ENCODE measurements at places on chromosomes 5 and 9.

DNA sequence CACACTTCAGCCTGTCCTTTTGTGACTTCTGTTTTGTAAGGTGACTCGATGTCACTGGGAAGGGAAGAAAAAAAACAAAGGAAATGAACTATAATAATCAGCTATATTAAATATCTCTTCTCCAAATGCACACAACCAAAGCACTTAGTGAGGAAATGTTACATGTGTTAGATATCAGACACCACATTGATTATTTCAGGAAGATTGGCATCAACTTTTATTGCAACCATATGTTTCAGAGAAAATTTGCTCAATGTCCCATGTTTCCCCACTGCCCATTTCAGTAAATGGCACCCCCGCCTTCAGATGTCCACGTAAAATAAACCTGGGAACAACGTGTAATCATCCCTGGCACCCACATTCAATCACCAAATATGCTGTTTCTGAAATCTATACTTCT is 151.8 kb downstream of the EPB41L4A start:
- DNase-seq, result no peak

- DNase-seq, result no peak
Observed at GRCh38 chr9:131169563-131170240, 44.3 kb downstream of the NUP214 start.

DNA sequence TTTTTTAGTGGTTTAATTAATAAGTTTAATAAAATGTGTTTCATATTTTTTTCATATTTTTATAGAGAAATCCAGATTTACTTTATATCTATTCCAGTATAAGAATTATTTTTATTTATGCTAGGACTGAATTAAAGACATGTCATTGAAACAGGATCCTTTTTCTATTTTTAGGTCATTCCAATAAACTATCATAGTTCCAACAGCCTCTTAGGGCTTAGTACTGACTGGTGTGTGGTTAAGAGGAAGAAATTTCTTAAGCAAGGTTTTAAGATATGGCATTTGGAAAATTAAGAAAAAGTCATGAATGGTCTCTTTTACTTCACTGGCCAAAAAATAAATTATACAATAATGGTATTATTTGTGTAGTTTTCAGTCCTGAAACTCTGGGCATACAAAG is 31.2 kb upstream of the PRR16 start:
- DNase-seq, result no peak

- no peak for DNase-seq
Observed at GRCh38 chr9:74644023-74644422, 146.9 kb downstream of the RORB start.

- no peak for DNase-seq
Observed at GRCh38 chr5:128318691-128319090, 219.4 kb downstream of the FBN2 start.

GRCh38 chr5:32827981-32828380 is 116.9 kb downstream of the NPR3 start:
- DNase-seq, result no peak

DNA sequence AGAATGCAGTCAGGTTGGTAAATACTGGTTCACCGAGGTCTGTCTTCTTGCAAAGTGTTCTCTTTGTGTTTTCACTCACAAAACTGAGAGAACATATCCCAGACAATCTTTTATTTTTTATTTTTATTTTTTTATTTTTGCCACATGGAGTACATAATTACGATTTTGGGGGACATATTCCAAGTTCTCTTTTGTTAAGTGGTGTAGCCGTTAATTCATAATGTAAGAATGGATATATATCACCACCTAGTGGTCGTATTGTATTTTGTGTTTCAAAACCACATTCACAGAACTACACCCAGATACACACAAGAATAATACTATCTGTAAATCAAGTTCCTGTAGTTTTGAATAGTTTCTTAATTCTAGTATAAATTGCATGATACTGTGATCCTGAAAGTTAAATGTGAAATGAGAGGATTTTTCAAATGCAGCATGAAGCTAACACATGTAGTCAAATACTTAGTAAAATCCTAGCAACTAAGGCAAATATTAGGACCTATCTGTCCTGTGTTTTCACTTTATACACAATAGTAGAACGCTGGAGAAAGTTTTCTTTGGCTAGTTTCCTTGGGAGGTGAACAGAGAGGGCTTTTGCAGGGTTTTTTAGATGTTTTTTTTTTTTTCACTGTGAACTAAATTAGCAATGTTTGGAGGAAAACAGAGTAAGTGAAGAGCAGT is 92.7 kb downstream of the VCAN start:
- no peak for DNase-seq

- DNase-seq, result peak; percentile 88
Observed at GRCh38 chr9:133188006-133188842, 20.8 kb downstream of the OBP2B start.

- no peak for DNase-seq
Observed at GRCh38 chr5:59553992-59554391, 339.5 kb downstream of the PDE4D start.

- no peak for DNase-seq
Observed at GRCh38 chr5:82066791-82067190, 95.0 kb downstream of the ATG10 start.

DNA sequence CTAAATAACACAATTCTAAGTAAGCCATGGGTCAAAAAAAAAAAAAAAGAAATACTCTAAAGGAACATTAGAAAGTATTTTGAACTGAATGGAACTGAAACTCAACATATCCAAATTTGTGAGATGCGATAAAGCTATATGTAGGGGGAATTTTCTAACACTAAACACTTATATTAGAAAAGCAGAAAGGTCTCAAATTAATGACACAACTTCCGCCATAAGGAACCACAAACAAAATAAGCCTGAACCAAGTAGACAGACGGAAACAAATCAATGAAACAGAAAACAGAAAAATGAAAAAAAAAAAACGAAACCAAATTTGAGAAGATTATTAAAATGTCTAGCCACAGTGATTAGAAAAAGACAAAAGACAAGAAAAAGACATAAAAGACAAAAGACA is 39.9 kb downstream of the ADAMTS6 start:
- no peak for DNase-seq

GRCh38 chr5:27341342-27341741 is 303.0 kb upstream of the CDH9 start:
- no peak for DNase-seq

DNA sequence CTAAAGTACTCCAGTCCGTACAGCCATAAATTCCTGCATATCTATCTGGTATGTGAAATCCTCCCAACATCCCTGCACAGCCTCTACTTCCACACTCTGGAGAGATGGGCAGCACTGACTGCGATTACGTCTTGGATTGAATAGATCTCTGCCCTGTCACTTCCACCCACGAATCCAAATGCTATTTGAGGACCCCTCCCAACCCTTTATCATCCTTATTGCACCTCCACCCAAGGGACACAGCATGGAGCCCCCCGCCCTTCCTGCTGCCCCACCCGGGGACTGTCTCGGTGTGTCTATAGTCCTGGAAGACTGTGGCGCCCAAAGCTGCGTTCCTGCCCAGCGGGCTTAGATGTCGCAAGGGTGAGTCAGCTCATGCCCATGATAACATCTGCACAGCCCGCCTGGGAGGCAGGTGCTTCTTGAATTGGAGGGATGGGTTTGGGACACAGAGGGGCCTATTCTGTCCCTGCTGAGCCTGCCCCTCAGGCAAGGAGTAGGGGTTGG is 105.7 kb upstream of the HAND1 start:
- peak; percentile 98 for DNase-seq

- DNase-seq, result no peak
Observed at GRCh38 chr5:170638051-170638450, 134.2 kb downstream of the KCNIP1 start.

GRCh38 chr9:76290555-76290954 is 103.7 kb downstream of the RFK start:
- no peak for DNase-seq

- DNase-seq, result no peak
Observed at GRCh38 chr9:34123682-34124081, 2.8 kb downstream of the DCAF12 start.

GRCh38 chr9:136193891-136194279 is 11.0 kb downstream of the LHX3 start:
- DNase-seq, result no peak

GRCh38 chr5:157198277-157198986 is 17.8 kb downstream of the ITK start:
- DNase-seq, result no peak

- no peak for DNase-seq
Observed at GRCh38 chr9:8474937-8475336, 675.4 kb upstream of the DMAC1 start.

DNA sequence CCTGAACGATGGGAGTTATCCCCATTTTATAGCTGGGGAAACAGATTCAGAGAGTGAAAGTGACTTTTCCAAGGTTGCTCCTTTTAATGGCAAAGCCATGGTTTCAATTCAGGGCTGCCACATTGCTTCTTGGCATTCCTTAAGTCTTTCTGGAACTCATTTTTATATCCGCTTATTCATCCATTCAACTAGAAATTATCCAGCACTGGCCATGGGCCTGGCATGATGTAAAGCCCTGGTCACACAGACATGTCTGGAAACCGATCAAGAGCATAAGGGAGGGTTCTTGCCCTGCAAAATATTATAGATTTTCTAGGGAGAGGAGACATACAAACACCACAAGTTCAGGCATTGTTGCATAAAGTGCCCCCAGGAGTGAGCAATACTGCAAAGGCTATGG is 43.0 kb upstream of the COL15A1 start:
- DNase-seq, result no peak

DNA sequence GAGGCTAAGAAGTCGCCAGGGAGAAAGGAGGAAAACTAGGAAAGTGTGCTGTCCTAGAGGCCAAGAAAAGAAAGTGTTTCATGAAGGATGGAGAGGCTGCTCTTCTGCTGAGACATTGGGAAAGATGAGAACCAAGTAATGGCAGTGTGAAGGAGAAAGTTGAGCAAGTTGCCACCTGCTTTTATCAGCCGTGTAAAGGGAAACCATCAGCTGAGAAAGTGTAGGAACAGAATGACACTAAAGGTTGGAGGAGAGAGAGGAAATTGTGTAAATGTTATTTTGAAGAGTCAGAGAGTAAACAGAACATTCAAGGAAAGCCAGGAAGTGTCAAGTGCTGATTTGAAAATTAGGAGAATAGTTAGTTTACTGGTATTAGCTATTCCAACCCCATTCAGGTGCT is 125.0 kb downstream of the CEMIP2 start:
- no peak for DNase-seq

- no peak for DNase-seq
Observed at GRCh38 chr5:143316337-143316736, 87.1 kb downstream of the NR3C1 start.

- peak; percentile 75 for DNase-seq
Observed at GRCh38 chr5:174616036-174616435, 108.3 kb upstream of the MSX2 start.

DNA sequence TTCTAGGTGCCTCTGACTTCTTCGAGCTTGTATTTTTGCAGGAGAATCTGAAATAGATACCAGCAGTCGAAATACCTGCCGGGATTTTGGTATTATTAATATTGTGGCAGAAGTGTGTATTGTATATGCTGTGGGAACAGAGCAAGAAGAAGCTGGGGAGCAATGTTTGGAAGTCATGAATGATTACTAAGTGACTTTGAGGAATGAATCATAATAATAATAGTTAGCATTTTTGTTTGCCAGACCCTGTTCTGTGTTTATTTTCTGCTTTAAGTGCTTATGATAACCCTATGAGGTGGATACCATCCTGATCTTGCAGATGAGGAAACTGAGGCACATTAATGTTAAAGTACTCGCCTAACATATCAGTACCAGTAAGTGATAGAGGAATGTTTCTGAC is 32.4 kb downstream of the RAB24 start:
- no peak for DNase-seq

GRCh38 chr5:58043032-58043945 is 416.6 kb downstream of the PLK2 start:
- no peak for DNase-seq

GRCh38 chr5:147245381-147246165 is 10.7 kb downstream of the STK32A start:
- no peak for DNase-seq

DNA sequence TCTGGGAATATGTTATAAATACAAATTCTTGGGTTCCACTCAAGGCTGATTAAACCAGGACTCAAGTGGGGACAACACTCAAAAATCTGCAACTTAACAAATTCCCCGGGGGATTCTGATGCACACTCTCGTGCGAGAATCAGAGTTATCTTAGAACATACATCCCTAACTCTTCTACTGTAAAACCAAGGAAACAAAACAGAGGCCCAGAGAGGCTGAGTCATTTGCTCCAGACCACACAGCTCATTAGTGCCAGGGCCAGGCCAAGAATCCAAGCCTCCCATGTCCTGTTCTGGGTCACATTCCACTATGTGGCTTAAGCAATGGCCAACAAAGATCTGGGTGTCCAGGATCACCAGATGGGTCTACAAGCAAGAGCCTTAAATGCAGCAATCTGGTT is 166.0 kb downstream of the ADAMTS12 start:
- no peak for DNase-seq

DNA sequence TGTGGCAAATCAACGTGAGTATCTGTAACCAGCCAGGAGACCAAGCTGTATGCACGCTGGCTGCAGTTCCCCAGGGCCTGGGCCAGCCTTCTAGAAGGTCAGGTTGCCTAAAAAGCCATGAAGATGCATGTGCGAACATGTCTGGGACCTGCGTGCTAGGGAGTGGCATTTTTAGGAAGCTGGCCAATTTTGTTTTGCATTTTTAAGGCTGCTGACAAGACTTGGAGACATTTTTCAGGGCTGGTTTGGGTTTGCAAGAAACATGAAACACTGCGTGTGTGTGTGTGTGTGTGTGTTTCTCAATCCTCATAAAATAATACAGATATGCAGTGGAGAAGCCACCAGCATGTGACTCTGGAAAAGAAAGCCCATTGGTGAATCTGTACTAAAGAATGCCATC is 5.1 kb downstream of the TGFBI start:
- DNase-seq, result peak; percentile 11

DNA sequence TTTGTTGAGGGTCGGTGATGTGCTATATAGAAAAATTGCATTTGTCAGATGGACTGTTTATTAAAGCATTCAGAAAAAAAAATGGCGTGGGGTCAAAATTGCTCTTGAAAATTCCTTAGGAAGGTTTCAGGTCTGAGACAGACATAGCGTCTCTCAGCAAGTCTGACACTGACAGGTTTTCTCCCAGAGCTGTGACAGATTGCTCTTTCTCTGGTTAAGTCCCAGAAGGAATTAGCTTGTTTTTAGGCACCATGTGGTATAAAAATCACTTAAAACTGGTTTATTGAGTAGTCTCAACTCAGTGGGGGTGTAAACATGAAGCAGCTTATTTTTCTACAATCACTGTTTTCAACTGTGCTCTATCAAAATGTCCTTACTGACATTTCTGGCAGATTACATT is 1379.8 kb downstream of the MAT2B start:
- no peak for DNase-seq

GRCh38 chr5:53259176-53259575 is 149.6 kb upstream of the MOCS2 start:
- no peak for DNase-seq

DNA sequence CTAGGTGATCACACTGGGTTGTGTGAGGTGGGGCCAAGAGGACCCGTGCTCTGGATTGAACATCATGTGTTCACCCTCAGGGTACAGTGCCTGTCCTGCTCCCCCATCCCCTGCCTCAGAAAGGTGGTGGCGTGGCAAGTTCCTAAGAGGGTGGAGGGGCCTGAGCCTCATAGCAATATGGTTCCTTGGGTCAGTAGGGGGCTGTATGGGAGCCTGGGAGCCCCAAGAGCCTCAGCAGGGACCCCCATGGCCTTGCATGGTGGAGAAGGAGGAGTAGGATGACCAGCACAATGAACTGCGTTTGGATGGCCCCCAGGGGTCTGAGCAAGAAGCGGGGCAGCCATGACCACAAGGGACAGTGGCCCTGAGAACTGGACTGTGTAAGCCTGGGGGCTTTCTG is 89.6 kb upstream of the SHB start:
- DNase-seq, result no peak

GRCh38 chr5:39024005-39024404 is 50.2 kb downstream of the RICTOR start:
- no peak for DNase-seq
